ENCODE measurements at places on chromosomes 7 and 10.

- no peak for DNase-seq
Measured at GRCh38 chr10:131548176-131548575, 236.7 kb upstream of the TCERG1L start.

DNA sequence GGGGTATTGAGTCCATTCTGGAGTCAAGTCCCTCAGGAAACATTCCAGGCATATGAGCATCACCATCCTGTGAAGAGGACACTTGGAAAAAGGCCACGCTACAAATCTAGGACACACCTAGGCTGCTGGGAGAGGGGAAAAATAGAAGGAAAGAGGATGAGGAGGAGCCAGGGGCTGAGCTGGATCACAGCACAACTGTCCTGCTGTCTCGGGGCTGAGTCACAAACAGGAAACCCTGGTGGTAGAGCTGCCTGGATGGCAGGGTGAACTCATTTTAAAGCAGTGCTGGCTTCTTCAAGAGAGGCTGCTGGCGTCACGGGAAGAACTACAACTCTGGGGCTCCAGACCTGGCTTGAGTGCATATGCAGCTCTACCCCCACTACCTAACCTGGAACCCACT, 151.5 kb downstream of the RNF216 start:
- no peak for DNase-seq

DNA sequence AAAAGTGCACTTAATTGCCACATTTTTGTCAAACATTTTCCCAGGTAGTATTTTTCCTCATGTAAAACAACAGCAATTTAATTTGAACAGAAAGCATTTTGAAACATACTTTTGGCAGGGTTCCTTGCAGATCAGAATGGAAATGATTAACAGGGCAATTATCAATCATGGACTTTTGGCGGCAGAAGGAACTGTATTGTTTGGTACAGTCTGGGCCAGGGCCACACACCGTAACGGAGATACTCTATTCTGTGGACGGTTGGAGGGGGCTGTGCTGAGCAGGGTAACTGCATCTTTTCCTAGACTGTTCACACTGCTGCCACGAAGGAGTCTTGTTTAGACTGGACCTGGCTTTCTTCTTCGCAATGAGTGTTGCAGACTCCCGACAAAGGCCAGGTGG, 62.3 kb downstream of the EGFR start:
- DNase-seq: no peak

DNA sequence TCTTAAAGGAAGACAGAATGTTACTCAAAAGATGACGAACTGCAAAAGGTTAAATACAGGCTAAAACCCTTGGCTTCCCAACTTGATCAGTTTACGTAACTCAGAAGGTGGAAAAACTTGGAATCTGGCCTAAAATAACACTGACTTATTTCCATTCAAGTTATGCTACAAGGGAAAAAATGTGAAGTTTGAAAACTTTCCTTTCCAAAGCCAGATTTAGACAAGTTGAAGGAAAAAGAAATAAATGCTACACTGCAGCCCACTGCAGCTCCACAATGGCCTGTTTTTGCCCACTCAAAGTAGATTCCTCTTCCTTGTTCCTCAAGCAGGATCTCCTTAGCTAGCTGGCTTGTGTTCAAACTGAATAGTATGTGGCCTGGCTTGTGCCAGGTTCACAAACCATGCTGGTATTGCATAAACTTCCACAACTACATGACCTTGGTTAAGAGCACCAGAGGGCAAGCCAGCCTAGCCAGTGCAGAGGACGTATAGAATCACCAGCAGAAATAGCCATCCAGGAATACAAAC, 166.2 kb downstream of the CPEB3 start:
- no peak for DNase-seq

DNA sequence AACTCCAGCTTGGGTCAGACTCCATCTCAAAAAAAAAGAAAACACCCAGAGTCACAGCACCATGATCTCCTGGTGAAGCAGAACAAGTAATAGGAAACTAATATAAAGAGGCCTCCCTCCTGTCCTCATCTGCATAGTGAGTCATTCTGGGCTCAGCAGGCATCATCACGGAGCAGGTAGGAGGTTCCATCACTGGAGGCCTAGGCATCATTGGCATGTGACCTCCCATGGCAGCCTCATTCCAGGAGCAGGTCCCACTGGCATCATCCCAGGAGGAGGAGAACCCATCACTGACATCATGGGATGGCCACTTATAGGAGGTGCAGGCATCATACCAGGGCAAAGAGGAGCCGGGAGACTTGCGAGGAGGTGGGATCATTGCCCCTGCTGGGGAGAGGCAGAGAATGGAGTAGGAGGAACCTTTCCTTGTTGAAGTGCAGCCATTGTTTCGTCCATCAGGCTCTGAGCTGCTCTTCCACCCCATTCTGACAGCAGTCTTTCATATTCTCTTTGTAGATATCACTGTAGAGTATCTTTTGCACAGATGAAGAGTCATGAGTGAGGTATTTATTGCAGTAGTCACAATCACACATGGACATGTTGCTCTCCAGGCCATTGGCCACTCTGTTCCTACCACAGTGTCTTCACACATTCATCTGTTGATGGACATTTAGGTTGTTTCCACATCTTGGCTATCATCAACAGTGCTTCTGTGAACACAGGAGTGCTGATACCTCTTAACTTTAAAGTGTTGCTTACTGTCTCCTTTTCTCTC, 73.8 kb downstream of the OSBPL3 start:
- DNase-seq: no peak

- DNase-seq: peak; percentile 80
Measured at GRCh38 chr10:122159141-122159970, 111.7 kb upstream of the BTBD16 start.

DNA sequence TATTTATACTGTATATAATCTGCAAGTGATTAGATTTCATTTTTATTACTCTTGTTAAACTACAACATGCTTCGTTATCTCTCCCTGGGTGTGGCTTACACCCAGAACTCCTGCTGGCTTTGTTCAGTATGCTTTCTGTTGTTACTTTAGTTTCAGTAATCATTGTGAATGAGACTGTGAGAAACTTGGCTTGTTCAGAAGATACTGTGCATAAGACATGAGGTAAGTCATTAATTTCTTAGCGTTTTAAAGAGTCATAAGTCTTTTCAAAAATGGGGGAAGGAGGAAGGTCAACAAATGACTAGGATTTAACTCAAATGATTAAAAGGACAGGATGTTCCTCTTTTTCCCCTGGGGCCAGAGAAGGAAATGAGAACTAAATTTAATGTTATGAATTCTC, 11.6 kb upstream of the ADD3 start:
- no peak for DNase-seq

DNA sequence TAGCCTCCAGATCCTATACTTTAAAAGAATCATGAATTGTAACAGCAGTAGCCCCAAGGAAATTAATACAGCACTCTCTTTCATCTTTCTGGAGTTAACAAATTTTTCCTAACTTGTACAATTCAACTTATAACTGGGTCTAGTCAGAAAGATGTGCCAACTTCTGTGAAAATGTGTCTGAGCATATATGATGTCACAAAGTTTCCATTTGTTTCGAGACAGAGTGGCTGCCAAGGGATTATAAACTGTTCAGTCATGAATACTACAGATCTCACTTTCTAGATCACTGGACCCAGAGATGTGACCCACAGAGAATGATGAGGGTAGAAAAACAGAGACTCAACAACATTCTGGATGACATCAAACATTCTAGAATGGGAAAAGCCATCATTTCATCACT, 249.2 kb upstream of the PHF14 start:
- DNase-seq: no peak

- DNase-seq: no peak
Measured at GRCh38 chr7:16268821-16269768, 152.2 kb downstream of the CRPPA start.

DNA sequence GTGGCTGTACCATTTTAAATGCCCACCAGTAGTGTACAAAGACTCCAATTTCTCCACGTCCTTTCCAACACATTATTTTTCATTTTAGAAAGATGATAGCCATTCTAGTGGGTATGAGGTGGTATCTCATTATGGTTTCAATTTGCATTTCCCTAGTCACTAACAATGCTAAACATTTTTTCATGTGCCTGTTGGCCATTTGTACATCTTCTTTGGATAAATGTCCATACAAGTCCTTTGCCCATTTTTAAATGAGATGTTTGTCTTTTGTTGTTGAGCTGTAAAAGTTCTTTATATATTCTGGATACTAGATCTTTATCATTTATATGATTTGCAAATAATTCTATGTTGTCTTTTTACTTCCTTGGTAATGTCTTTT, 18.9 kb upstream of the BPGM start:
- DNase-seq: no peak

DNA sequence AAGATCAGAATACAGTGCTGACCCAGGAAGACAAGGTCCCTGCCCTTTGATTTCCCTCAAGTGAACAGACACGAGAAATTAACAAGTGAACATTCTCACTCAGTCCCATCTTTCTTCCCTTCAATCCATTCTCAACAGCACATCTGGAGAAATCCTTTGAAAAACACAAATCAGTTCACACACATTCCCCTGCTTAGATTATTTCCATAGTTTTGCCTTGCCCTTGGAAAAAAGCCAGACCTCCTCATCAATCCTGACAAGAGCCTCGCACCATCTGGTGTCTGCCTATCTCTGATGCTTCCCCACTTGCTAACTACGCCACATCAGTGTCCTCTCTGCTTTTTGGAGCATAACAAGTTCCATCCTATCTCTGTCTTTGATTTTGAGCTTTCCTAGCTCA, 94.4 kb upstream of the KIAA1217 start:
- DNase-seq: peak; percentile 84

GRCh38 chr10:84943541-84943940, 615.2 kb downstream of the CCSER2 start:
- DNase-seq: no peak

DNA sequence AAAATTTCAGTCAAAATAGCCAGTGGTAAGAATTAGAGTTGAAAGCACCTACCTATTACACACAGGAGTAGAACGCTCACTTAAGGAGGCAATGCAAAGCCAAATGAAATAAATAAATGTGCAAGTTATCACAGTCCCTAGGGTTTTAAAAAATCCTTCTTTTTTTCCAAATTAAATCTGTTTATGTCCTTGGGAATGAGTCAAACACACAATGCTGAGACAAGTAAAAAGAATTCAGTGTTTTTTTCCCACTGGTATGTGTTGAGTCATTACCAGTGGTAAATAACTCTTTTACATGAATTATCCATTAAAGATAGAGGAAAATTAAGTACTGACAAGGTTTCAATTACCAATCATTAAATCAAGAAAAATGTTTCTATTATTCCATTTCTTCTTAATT, 438.6 kb downstream of the TNS3 start:
- no peak for DNase-seq
